ENCODE measurements at places on chromosomes 7 and 10.

DNA sequence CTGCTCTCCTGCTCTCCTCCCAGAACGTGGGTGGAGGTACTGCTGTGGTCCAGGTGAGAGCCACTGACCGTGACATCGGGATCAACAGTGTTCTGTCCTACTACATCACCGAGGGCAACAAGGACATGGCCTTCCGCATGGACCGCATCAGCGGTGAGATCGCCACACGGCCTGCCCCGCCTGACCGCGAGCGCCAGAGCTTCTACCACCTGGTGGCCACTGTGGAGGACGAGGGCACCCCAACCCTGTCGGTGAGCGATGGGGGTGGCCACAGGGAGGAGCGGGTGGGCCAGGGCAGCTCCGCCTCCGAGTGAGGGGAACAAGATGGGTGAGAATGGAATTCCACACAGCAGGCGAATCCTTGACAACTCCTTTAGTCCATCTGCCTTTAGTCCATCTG is 22.1 kb upstream of the C10orf105 start:
- DNase-seq, result no peak

- DNase-seq, result no peak
Measured at GRCh38 chr10:57977262-57977661, 290.4 kb downstream of the IPMK start.

DNA sequence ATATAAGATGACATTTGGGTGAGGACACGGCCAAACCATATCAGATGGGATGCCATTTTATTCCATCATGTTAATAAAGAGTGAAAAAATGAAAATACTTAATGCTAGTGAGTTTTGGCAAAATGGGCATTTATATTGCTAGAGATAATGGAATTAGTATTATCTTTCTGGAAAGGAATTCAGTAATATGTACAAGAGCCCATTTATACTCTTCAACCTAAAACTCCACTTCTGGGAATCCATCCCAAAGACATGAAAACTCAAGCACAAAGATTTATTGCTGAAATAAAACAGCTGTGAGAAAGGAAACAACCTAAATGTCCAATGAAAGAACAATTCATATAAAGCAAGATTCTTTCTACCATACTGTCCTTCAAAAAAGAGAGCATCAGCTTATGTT is 96.0 kb upstream of the TMEM168 start:
- no peak for DNase-seq

GRCh38 chr10:47454008-47454779 is 29.7 kb downstream of the ANXA8 start:
- DNase-seq, result no peak

DNA sequence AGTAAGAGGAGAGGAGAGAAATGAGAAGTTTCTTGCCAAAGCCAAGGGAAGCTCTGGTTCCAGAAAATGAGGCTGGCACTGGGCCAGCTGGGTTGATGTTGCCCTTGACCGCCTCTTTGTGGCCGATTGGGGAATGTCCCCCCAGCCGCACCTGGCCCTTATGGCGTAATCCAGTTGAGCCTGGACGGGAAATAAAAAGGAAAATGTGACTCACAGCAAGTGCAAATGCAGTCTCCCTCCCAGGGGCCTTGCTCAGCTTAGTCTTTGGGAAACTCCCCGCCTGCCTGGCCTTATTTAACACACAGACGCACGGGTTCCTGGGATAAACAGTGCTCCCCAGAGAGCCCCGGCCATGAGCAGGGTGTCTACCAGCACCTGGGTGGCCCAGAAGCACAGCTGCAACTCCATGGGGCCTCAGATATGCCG is 174.8 kb downstream of the KIAA1217 start:
- DNase-seq, result peak; percentile 29

GRCh38 chr7:117728890-117729624 is 144.2 kb downstream of the CTTNBP2 start:
- DNase-seq, result peak; percentile 71

DNA sequence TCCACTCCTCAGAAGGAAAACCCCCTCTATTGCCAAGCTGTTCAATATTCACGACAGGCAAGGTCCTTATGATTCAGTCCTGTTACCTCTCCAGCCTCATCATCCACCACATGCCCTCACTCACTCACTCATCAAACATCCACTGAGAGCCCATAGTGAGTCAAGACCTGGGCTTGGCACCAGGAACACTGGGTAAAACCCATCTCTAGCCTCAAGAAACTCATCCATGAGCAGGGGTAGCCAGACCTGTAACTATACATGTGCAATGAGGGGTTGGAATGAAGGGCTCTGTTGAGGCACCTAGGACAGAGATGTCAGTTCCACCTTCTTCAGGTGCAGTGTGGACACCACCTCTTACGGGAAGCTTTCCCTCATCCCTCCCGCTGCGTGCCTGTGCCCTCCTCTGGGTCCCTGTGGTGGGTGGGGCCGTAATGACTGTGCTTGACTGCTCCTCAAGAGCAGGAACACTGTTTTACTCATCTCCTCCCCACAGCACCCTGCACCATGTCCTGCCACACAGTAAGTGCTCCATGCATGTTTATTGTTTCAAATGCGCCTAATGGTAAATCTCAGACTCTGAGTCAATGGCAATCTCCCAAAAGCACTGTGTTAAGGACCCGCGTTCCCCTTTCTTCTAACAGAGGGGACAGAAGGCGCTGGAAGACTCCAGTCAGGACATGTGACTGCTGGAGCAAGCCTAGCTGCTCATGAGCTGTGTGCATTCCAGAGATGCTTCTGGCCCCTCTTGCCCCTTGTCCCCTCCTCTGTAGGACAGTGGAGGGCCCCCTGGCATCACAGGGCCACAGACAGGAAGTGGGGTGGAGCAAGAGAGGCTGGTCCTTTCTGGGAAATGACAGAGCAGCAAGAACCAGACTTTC is 95.4 kb downstream of the HIPK2 start:
- no peak for DNase-seq

DNA sequence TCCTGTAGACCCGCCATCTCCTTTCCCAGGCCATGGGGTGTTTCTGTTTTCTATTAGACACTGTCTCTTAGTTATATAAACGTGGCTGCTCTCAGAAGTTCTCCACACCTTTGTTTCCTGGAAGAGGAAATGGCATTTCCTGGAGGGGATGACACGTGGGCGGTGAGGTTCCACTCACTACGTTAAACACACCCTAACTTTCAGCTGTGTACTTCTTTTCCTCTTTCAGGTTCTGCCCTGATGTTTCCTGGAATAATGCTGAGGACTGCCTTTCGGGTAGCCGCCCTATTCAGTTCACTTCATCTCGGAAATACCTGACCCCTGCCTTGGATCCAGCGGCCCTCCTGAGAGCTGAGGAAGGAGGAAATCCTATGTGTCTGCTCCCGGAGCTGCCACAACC is 3.4 kb upstream of the PRKCQ start:
- no peak for DNase-seq

GRCh38 chr7:40717242-40717641 is 582.4 kb downstream of the SUGCT start:
- no peak for DNase-seq

DNA sequence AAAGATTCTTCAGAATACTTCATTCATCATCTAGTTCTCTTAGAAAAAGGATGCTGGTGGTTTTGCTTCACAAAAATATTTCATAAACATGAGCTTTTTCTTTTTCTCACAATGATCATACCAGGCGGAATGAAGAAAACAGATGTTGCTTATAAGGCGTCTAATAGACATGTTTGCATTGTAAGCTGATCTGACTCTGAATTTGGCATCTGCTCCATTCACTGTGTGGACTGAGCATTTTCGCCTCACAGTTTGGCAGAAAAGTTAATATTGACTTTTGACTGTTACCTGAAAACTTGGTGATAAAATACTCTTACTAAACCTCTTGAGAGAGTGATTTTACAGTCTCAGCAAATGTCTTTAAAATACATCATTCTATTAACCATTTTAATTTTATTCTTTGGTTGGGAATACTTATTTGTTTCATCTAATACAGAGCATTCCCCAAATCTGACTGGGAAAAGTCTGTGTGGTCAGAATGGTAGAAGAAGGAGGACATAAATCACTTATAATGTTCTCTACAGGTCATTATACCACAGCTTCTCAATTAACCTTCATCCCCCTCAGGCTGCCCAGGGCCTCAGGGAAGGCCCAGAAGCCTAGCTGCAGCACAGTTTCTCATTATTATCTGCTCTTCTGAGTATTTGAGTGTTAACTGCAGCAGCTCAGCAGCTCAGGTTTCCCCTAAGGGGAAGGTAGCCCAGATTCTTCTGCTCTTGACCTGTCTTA is 121.6 kb upstream of the KAT6B start:
- DNase-seq, result no peak

- no peak for DNase-seq
Measured at GRCh38 chr7:157513682-157514081, 176.9 kb downstream of the DNAJB6 start.

DNA sequence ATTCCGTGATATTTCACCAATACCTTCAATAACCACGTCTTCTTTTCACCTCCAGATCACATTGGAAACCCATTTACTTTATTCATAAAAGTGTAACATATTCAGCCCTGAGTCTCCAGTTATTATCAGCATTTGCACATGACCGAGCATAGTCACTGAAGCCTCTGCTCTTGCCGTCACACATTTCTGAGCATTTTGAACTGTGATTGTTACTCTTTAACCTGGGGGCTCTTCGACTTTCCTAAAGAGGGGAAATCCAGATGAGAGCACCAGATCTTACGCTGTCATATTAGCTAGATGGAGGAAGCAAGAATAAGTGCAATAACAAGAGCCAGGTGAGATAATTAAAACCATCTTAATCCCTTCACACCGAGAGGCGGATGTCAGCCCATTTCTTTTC is 260.0 kb upstream of the NRP1 start:
- DNase-seq, result no peak

GRCh38 chr10:73232887-73233286 is 14.2 kb downstream of the DNAJC9 start:
- no peak for DNase-seq

GRCh38 chr10:46546591-46547540 is 9.6 kb downstream of the GPRIN2 start:
- DNase-seq, result no peak

DNA sequence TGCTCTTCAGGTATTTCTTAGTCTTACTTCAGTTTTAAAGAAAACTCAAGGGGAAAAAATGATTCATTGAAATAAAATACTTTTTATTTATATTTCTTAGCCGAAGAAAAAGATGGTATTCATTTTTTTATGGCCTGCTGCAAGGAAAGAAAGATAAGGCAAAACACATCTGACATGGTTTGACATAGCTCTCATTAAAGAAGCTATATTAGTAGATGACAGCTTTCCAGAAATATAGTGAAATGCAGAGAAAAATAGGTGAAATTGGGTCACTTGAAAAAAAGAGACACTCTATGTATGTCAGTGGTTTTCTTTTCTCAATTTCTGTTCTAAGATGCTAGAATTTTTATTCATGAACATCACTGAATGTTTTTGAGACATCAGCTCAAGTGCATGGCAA is 438.3 kb downstream of the PLXDC2 start:
- DNase-seq, result no peak

DNA sequence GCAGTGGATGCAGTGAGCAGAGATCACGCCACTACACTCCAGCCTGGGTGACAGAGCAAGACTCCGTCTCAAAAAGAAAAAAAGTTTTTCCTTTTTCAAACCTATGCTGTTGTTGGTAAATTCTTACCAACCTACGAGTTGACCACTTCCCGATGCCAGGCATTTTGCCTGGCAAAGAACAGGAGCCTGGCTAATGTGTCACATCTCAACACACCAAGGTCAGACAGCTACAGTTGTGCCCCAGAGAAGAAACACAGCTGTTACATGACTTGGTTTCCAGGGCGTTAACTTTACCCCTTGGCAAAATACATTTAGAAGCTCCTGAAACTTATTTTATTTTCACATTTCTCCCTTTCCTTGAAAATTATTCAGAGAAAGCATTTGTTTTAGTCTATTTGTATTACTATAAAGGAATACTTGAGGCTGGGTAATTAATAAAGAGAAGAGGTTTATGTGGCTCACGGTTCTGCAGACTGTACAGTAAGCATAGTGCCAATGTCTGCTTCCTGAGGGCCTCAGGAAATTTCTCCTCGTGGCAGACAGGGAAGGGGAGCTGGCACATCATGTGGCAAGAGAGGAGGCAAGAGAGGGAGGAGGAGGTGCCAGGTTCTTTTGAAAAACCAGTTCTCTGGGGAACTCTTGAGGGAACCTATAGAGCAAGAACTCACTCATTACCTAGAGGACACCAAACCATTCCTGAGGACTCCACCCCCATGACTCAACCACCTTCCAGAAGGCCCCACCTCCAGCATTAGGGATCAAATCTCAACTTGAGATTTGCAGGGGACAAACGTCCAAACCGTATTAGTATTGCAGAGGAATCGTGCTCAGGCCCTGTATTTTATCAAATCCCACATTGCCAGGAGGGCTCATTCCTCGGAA is 83.3 kb downstream of the PAXIP1 start:
- DNase-seq, result no peak

- DNase-seq, result no peak
Measured at GRCh38 chr10:129870961-129871621, 93.0 kb downstream of the EBF3 start.

DNA sequence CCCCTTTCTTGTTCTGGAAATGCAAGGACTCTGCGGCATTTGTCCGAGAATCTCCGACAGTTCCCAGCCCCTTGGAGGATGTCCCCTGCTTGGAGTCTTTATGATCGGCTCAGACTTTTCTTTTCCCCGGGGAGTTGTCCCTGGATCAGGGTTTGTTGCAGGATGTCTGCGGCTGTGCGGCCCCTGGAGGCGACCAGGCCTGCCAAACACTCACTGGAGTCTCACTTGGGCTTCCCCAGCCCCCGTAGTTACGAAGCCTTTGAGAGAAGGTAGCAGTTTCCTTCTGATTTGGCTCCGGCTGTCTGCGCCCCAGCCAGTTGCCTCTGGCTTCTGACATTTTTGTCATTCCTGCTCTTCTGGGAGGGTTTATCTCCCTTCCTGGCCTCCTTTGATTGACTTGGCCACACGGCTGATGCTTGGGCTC is 16.1 kb downstream of the COL26A1 start:
- DNase-seq, result no peak

DNA sequence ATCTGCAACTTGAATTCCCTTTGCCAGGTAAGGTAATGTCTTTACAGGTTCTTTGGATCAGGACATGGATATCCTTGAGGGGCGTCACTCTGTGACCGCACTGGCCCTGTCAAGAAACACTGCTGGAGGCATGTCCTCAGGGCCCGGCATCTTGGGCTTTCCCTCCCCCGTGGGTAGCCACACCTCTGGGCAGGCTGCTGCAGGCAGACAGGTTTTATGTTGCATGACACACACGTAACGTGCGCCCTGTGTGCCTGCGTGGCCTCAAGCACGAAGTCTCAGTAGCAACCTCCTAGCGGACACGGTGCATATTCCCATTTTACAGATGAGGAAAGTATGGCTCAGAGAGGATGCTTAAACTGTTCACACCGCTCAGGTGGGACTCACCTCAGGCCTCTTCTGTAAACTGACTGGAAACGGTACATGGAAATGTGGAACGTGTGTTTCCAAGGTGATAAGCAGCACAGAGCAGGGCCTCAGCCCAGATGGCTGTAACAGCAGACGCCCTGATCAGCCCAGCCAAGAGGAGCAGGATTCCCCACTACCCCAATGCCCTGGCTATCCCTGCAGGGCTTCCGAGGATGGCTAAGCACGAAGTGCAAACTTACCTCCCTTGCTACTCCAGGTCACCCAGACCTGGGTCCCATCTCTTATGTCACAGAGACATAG is 553.6 kb downstream of the TCERG1L start:
- DNase-seq, result no peak
